ENCODE measurements at places on chromosomes 13 and 19. TPM values are rescaled to one million over a fixed set of nuclear protein-coding genes. Genes with fewer than 3 reads are reported as not detected.

DNA sequence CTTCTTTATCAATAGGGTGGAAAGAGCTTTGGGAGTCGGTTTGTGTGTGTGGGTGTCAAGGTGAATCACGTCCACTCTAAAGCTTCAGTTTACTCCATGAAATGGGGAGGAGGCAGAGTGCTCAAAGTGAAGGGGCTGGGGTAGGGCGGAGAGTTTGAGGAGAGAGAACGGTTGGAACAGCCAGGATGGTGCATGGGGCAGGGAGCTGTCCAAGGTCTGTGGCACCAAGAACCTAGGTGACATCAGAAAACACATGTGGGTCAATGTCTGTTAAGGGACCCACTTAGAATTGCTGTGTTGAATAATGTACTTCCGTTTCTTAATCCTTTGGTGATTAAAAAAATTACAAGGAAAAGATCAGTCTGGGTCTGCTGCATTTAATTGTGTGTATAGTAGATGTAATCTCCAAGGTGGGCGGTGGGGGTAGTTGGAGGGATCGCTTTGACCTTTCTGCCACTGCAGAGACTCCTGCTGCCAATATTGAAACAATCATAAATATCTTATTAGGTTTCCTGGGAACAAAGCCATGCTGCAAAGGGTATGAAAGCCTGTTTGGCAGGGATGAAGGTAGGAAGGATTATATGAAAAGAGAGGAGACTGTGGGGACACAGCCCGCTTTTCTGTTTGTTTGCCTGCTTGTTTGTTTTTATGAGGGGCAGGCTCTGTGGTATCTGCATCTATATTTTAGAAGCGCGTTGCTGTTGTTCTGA, 122.3 kb downstream of the ATP8A2 start:
- no peak for DNase-seq
- H3K27ac ChIP-seq, result no peak overlapping the region
- no peak overlapping the region for H3K4me3 ChIP-seq

DNA sequence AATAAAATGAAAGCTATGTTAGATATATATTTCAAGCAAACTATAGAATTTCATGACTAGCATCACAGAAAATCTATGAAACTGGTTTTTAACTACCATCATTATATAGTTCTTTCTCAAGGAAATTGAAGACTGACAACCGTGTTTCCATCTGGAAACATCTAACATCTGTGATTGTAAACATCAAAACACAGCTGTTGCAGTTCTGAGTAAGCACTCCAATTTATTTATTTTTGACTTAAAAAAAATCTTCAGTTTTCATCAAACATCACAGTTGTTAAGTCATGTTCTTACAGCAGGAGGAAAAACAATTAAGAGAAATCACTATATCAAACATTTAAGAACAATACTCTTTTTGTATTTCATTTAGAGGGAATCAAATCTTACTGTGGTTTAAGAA, 1653.0 kb upstream of the MIR17HG start:
- no peaks in the 10 kb centered on the region for H3K27me3 ChIP-seq
- no peaks in the 10 kb centered on the region for H3K36me3 ChIP-seq
- H3K4me3 ChIP-seq, result no peak overlapping the region

DNA sequence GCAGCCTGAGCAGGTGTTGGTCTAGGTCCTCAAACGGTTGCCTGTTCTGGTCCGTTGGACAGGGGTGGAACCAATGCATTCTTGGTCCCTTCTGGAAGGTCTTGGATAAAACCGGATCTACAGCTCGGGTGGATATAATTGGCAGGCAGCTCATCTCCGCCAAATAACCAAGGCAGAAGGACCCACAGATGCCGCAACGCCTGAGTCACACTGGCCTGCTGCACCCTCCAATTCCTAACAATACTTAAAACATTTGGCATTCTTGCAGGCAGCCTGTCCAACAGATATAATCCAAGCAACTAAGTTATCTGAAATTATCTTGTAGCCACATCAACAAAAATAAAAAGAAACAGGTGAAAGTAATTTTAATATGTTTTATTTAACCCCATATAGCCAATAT, 59.0 kb upstream of the FGF14 start:
- DNase-seq, result no peak
- H3K4me1 ChIP-seq, result peaks cover 3% of the 10 kb centered on the region
- peaks cover 2% of the 10 kb centered on the region for H3K27me3 ChIP-seq
- no peak overlapping the region for H3K4me3 ChIP-seq
- no peak overlapping the region for H3K27ac ChIP-seq
- H3K36me3 ChIP-seq, result no peaks in the 10 kb centered on the region

DNA sequence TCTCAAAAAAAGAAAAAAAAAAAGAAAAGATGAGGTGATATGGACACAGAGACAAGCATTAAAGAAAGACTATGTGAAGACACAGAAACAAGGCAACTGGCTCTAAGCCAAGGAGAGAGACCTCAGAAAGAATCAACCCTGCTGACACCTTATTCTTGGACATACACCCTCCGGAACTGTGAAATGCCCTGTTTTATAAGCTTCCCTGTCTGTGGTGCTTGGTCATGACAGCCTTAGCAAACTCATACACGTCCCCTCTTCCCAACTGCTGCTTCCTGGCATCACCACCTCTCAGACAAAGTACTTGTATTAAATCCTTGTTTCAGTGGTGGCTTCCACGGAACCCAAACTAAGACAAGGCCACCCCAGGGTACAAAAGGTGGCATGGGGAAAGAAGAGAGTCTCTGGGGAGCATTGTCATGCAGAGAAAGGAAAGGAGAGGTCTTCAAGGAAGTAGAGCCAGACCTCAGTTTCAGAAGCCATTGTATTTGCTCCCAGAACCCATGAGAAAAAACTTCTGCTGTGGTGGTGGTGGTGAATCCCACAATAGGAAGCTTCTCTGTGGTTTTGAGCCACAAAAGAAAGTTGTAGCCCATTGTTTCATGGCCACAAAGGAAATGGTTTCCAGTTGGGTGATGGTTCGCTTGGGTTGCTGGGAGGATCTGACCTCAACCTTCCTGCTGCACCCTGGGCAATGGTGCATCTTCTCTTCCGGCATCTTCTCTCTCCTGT, 16.3 kb upstream of the TSPAN16 start:
- peaks cover 55% of the 10 kb centered on the region for H3K27me3 ChIP-seq
- no peaks in the 10 kb centered on the region for H3K36me3 ChIP-seq
- H3K27ac ChIP-seq, result peak overlapping the region; percentile 4
- peaks cover 16% of the 10 kb centered on the region for H3K4me1 ChIP-seq

DNA sequence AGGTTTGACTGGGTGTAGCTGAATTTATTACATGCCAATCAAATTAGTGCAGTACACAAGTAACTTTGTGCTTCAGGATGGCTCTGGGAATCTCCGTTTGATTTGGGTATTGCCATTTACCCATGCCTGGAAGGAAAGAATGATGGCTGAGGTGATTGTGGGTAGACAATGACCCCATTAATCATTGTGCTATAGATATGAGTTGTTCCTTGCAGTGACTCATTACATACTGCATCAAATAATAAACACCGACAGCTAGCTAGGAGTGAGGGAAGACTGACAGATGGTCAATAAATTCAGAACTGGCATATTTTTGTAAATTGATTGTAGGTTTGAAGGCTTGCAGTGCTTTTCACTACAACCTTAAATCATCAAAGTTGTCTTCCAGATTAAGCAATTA, 1069.5 kb downstream of the DIAPH3 start:
- DNase-seq, result no peak
- no peaks in the 10 kb centered on the region for H3K4me1 ChIP-seq
- no peak overlapping the region for H3K4me3 ChIP-seq
- no peak overlapping the region for H3K27ac ChIP-seq
- no peaks in the 10 kb centered on the region for H3K27me3 ChIP-seq
- H3K36me3 ChIP-seq, result no peaks in the 10 kb centered on the region

DNA sequence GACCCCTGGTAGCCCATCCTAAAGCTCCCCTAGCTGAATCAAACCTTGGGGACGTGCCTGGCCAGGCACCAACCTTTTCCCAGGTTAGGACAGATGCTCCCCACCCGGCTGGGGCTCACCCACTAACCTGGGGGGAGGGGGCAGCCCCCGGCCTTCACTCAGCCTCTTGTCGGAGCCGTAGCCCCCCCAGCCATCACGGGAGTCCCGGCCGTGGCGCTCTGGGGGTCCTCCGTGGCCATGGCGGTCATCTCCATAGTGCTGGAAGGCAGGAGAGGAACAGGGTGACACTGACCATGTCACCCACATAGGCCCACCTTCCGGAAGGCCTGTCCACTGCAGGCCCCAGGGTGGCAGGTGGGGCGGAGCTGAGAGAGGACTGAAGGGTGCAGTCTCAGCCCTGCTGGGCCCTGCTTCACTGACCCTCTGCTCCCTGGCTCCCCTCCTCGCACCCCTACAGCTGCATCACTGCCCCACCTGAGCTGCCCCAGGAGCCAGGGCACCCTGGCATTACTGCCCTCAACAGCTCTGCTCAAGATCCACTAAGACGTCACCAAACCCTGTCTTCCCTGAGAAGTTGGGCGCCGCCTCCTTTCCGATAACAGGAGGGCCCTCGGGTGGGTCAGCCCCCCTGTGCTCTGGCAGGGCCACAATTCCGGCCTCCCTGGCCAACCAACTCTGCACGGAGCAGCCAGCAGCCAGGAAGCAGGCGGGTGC, 22.6 kb upstream of the TINCR start:
- DNase-seq, result no peak
- no peak overlapping the region for H3K4me3 ChIP-seq
- H3K27me3 ChIP-seq, result no peaks in the 10 kb centered on the region
- H3K4me1 ChIP-seq, result peaks cover 7% of the 10 kb centered on the region
- peaks cover 69% of the 10 kb centered on the region for H3K36me3 ChIP-seq

- peaks cover 42% of the 10 kb centered on the region for H3K36me3 ChIP-seq
- H3K27me3 ChIP-seq, result no peaks in the 10 kb centered on the region
- H3K27ac ChIP-seq, result peak overlapping the region; percentile 71
- H3K4me3 ChIP-seq, result peak overlapping the region; percentile 40
- DNase-seq, result no peak
Measured at GRCh38 chr13:99299256-99299919, 7.8 kb downstream of the GPR183 start.

GRCh38 chr13:76812206-76812897, 73.9 kb downstream of the KCTD12 start:
- H3K27ac ChIP-seq, result no peak overlapping the region
- DNase-seq, result no peak
- H3K4me3 ChIP-seq, result no peak overlapping the region
- no peaks in the 10 kb centered on the region for H3K4me1 ChIP-seq

DNA sequence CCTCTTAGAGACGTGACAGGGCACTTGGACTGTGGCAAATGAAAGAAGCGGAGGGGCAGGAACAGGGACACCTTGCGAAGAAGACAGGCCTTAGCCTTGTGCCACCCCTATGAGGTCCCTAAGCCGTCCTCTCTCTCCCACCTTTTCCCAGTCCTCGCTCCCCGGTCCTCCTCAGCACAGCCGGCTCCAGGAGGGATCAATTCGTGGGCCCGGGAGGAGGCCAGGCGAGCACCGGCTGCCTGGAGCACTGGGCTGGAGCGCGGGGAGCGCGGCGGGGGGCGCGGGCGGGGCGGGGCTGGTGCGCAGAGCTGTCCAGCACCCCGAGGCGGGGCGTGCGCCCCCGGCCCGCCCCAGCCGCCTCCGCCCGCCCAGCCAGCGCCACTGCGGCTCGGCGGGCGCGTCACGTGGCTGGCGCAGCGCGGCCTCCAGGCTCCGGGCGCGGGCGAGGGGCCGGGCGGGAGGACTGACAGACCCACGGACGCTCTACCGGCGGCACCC, at the start of gene LRP3:
Gene LRP3, plus strand, starts transcription at position 466 of the 498 bp plus-strand sequence. CDS start 456 bp downstream, outside the sequence.
- DNase-seq, result no peak
- H3K4me1 ChIP-seq, result no peaks in the 10 kb centered on the region
- H3K4me3 ChIP-seq, result no peak within 1 kb of the TSS

GRCh38 chr19:38654628-38655055, 7.2 kb downstream of the ACTN4 start:
- peaks cover 77% of the 10 kb centered on the region for H3K36me3 ChIP-seq
- DNase-seq, result no peak
- H3K27me3 ChIP-seq, result no peaks in the 10 kb centered on the region
- peak overlapping the region; percentile 87 for H3K27ac ChIP-seq

DNA sequence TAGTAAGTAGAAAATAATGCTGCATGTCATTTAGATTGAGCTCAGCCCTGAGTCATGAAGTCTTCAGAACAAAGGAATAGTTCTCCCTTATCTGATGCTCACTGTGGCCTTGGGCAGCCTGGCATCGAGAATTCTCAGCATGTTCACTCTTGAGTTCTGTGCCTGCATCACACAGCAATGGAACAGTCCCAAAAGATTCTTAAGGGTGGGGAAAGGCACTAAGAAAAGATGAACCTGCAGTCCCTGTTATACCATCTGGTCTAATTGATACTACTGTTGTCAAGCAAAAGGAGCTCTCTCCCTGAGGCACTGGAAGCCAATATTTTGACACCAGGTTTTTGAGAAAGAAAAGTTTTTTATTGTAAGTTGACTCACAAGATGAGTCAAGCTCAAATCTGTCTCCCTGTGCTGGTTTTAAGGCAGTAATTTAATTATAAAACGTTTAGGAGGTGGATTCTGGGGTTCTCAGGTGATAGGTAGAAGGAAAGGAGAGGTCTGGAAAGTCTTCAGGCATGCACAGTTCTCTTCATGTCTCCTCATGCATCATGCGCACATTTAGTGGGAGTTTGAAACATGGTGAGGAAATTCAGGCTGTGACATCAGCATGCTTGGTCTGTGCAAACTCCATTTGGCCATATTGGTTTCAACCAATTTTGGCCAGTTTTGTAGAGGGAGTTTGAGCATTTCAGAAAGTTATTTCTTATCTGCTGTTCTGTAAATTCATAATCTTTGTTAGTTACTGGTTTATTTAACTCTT, 38.1 kb upstream of the ZNF766 start:
- no peak for DNase-seq
- peaks cover 10% of the 10 kb centered on the region for H3K4me1 ChIP-seq

DNA sequence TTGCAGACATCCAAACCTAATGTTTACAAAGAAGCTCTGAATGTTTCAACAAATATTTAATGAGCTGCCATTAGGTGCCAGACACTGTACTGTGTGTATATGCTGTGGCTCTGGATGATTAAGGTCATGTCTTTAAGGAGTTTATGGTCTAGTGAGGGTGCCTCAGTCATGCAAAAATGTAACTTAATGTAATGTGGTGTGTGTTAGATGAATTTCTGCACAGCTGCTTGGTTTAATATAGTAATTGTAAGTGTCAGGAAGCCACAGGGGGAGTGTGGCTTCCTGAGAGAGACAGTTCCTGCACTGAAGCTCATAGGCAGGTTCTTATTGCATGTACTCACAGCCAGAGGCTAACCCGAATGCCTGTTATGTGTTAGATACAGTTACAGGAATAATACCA, 43.3 kb downstream of the SPATA13 start:
- no peak for DNase-seq
- no peak overlapping the region for H3K4me3 ChIP-seq
- no peaks in the 10 kb centered on the region for H3K27me3 ChIP-seq
- no peaks in the 10 kb centered on the region for H3K36me3 ChIP-seq
- peaks cover 34% of the 10 kb centered on the region for H3K4me1 ChIP-seq

DNA sequence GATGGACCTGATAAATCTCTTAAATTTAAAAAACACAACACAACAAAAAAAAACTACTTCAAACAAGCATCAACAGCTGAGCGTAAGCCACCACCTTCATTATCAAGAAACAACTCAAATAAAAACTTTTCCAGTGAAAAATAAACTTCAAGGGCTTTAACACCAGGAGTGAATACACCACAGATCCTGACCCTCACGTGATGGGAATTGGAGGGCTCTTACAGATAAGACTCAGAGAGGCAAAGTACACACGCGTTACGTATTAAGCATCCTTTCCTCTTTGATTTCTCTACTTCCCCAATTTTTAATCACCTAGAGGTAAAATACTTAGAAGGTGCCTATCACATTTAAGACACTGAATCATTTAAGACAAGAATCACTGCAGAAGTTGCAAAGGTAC, 573 bp upstream of the STARD13 start:
- peaks cover 42% of the 10 kb centered on the region for H3K27me3 ChIP-seq
- peaks cover 16% of the 10 kb centered on the region for H3K4me1 ChIP-seq
- peak overlapping the region; percentile 67 for H3K4me3 ChIP-seq
- no peak overlapping the region for H3K27ac ChIP-seq

Gene C13orf42
- not detected for total RNA-seq

Gene ZNF559
- 18.5 TPM for total RNA-seq

Gene SGTA
- 38.2 TPM for total RNA-seq

Gene PLK5
- not detected for total RNA-seq

Gene ERICH6B
- total RNA-seq, result not detected

Gene ZSCAN22
- total RNA-seq, result 5.4 TPM

Gene CAB39L
- total RNA-seq, result 5.5 TPM

Gene CLEC17A
- not detected for total RNA-seq
